ENCODE measurements at places on chromosomes 1 and 21. TPM values are rescaled to one million over a fixed set of nuclear protein-coding genes. Genes with fewer than 3 reads are reported as not detected.

- DNase-seq = peak; percentile 14
These were observed 303.6 kb downstream of the USH2A start for GRCh38 chr1:216119600-216119999.

DNA sequence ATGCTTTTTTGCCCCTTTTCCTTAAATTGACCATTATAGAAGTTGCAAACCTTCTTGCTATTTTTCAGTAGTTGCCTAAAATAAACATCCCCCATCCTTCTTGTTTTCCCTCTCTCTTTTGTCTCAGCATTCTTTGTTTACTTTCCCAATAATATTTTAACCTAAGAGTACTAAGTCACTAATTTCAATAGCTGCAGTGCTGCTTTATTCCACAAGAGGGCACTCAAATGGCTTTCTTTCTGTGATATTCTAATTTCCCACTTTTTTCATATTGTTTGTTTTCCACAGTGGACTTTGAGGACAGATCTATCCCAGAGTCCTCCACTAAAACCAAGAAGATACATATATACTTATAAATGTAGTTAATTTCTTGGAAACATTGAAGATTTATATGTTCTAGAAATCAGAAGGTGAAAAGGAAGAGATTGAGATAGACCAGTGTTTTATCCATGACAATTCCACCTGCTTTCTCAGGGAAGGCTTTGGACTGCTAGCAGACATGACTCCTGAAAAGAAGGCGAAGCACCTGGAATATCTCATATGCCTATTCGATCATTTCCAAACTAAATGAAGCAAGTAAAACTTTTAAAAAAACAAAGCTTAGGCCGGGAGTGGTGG lies 104.8 kb upstream of the GRIK1 start:
- peak; percentile 16 for DNase-seq

DNA sequence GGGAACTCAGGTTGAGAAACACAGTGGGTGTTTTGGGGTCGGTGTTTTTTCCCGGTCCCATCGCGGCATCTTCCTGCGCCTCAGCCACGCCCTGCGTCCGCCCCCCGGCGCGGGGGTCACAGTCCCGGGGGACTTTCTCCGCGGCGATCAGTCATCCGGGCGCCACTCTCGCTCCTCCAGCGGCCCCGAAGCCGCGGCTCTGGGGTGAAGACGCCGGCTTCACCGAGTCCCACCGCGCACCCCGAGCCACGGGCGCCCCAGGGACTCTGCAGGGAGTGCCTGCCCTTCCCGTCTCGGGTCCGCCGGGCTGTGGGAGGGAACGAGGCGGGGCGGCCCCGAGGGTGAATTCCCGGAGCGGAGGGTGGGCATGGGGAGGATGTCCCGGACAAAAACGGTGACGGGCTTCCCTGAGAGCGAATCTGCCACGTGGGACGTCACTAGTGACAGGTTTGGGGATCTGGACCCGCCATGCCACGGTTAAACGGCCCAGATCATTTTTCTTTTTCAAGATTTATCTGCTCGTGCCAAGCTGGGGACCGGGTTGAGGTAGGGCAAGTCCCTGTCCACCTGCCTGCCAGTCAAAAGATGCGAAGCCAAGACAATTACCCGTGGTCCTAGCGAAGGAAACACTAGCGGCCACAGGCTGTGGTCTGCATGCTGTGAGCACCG lies 717 bp upstream of the BATF3 start:
- peak; percentile 15 for DNase-seq

GRCh38 chr1:223738465-223739365 lies 26.4 kb downstream of the CAPN2 start:
- peak; percentile 81 for DNase-seq

DNA sequence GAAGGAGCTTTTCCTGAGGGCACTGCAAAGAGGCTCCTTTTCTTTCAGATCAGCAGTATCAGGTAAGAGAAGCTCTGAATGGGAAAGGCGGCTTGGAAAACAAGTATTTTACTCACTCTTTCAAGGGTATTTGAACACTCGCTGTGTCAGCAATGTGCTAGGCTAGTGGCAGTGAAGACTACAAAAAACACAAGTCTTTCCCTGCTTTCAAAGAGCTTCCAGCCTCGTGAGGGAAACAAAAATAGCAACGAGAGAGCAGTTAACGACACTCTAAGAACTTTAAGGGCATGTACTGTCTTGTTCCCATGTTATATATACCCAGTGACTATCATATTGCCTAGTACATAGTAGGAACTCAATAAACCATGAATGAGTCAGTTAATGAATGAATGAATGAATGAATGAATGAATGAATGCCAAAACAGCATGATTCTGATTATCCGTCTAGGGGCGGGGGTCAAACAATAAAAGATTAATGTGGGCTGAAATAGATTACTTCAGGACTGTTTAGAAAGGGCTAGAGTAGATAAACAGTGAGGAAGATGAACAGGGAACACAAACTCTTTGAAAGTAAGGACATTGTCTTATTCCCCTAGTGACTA lies 14.2 kb upstream of the MCOLN3 start:
- DNase-seq = no peak

DNA sequence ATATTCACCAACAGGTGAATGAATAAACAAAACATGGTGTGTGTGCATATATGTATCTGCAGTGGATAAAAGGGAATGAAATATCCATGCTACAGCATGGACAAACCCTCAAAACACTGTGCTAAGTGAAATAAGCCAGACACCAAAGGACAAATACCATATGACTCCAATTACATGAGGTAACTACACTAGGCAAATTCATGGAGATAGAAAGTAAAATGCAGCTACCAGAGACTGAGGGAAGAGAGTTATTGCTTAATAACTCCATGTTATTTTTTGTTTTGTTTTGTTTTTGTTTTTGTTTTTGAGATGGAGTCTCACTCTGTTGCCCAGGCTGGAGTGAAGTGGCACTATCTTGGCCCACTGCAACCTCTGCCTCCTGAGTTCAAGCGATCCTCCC lies 2.4 kb downstream of the ITLN1 start:
- DNase-seq = no peak

DNA sequence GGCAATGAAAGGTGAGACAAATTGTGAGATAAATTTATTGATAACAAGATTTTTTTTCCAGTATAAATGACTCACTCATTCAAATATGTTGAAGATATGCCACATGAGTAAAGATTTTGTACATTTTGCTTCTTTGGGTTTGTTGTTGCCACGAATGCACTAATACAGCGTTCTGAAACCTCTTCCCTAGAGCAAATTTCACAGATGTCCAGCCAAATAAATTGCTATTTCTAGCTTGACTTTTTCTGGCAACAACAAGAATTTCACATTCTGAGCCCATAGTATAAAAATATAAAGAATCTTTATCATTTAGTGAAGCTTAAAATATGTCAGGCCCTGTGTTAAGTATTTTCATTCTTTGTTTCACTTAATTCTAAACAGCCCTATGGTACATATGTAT lies 114.5 kb upstream of the COL24A1 start:
- DNase-seq = no peak

DNA sequence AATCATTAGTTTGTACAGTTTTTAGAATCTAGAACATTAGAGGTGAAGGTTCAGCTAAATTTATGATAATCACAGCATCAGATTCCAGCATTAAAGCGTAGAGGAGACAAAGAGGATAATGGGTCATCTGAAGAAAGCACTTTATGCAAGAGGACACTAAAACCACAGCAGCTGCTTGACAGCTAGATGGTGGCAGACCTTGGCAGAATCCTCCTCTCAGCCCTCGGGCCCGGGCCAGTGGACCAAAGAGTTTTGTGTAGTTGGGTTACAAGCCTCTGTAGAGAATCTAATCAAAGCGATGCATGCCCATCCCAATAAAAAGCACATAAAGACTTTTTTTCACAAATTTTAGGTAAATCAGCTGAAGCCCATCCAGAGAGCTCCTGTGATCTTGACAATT lies 59.4 kb downstream of the AK5 start:
- DNase-seq = no peak

DNA sequence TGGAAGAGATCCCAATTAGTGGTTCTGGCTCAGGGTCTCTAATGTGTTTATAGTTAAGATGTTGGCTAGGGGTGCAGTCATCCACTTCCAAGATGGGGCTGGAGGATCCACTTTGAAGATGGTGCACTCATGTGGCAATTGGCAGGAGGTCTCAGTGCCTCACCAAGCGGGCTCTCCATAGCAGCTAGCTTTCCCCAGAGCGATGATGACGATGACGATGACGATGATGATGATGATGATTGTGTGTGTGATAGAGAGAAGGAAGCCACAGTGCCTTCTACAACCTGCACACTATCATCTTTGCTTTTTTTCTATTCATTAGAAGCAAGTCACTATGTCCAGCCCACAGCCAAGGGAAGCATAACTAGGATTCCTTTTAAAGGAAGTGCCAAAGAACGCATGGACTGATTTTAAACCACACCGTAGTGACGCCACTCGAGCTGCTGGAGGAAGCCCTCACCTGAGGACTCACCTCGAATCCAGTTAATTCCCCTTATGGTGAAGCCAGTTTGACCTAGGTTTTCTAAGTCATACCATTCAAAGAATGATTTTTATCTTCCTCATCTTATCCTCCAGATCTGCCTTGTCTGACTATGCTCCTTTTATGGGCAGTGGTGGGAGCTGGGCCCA lies 49.4 kb downstream of the SRRM1 start:
- no peak for DNase-seq

GRCh38 chr1:36457691-36458090 lies 6.5 kb downstream of the MRPS15 start:
- DNase-seq = no peak

DNA sequence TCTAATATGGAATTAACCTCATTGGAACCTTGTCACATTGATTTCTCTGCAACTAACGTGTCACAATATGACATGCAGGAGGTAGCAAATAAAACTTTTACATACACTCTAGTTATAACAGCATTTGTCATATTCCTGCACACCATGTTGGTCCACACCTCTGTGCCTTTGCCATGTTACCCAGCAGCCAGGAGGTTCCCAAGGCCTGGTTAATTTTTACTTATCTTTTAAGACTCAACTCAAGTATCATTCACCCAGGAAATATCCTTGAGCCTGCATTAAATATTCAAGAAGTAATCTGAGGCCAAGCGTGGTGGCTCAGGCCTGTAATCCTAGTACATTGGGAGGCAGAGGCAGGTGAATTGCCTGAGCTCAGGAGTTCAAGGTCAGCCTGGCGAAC lies 447.2 kb upstream of the NR5A2 start:
- DNase-seq = no peak

DNA sequence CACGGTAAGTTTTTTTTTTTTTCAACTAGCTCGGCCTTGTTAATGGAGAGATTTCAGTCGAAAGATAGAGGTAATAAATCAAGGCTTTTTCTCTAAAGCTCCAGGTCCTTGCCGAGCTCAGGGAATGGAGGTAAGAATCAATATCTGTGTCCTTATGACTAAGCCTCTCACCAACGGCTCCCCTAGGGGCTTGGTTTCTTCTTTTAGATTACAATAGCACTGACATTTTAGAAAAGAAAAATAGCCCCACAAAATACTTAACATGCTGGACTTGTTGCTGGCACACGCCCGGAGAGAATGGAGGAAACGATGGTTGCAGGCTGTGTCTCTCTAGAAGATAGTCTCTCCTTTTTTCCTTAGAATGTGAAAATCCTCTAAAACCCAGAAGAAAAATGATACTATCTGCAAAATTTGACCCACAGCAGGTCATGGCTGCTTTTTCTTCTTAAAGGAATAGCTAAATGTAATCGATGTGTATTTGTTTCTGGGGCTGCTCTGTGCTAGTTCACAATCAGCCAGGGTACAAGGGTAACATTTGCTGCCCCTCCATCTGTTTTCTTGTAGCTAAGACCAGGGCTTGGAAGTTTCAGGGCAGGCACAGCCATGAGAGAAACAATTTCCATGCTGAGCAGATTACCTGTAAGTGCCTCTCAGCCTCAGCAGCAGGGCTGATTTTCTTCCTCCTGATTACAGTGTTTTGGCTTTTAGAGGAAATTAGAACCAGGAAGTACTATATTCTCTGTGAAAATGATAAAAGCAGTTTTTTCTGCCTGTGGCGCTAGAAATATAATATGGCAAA lies 86.2 kb upstream of the GNG12 start:
- DNase-seq = no peak

DNA sequence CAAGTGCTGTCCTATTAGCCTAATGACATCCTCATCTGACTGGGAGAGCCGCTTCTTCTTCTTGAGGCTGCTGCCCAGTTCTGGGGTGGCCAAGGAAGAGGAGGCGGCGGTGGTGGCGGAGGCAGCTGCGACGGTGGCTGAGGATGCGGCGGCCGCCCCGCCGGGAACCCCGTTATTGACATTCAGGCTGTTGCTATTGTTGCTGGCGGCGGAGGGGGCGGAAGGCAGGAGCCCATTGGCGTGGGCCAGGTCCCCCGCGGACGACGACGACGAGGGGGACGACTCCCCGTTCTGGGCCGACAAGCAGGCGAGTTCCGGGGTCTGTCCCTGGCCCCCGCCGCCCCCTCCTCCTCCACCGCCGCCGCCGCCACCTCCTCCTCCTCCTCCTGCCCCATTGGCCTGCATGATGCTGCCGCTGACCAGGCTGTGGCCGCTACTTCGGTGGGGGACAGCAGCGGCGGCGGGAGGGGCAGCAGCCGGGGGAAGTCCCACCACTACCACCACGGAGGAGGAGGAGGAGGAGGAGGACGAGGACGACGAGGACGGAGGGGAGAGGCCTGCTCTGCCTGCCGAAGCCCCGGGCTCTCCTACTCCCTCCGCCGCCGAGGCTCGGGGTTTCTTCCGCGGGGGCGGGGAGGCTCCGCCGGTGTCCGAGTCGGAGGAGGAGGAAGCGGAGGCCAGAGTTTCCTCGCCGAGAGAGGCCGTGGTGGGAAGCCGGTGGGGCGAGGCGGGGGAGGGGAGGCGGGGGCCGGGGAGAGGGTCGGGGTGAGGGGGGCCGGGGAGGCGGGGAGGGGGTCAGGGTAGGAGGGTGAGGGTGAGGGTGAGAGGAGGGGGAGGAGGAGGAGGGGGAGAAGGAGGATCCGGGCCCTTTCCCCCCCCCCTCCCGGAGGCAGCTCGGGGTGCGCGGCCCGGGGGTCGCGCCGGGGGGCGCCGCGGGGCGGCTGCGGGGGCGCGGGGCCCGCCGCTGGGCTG lies 610 bp downstream of the WDR26 start:
- DNase-seq = peak; percentile 29

- no peak for DNase-seq
These were observed 1019.6 kb downstream of the PLA2G4A start for GRCh38 chr1:187848321-187848720.

DNA sequence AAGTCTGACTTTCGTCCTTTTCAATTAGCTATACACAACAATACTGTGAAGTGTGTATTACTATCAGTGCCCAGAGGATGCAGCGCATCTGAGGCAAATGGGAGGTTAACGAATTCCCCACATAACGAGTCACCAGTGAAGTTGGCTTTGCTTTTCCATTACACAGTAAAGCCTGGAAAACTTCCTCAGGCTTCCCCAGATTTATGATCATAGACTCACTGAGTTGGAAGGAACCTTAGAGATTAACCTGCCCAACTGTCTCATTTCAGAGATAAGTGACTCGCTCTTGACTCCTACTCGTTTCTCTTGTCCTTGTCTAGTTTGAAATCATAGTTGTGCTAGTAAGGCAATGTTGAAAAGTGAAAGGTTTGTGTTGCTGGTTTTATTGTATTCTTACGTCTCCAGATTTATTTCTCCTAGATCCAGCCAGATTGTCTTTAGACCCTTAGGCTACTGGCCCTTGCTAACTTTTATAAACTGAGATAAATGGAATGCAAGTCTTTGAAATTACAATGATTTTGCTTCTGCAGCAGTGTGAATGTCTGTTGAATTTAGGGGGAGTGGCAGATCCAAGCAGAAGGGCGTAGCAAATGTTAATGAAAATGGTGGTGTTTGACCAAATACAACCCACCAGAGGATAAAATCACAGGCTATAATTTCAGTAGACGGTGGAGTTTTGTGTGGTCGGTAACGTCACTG lies 17.3 kb downstream of the S1PR1 start:
- peak; percentile 57 for DNase-seq

The CRP gene
- polyA plus RNA-seq = not detected

The RGS5 gene
- polyA plus RNA-seq = 8.1 TPM

The CELA2A gene
- not detected for polyA plus RNA-seq

The SLC22A15 gene
- 4.8 TPM for polyA plus RNA-seq

The UBL4B gene
- not detected for polyA plus RNA-seq

The OR6K6 gene
- polyA plus RNA-seq = not detected

Data from renal pelvis (tissue), 12 donors.